ENCODE measurements at places on chromosomes 3 and 15.

GRCh38 chr3:117548600-117548999 is 839.0 kb downstream of the TUSC7 start:
- DNase-seq: no peak

GRCh38 chr3:149850787-149851584 is 38.0 kb downstream of the RNF13 start:
- DNase-seq: no peak

- no peak for DNase-seq
These were observed 5.7 kb upstream of the MYL3 start for GRCh38 chr3:46868948-46869347.

GRCh38 chr3:170055209-170055608 is 17.4 kb downstream of the GPR160 start:
- DNase-seq: no peak

GRCh38 chr3:132911741-132912415 is 126.3 kb upstream of the TMEM108 start:
- DNase-seq: no peak

GRCh38 chr15:78322724-78323521 is 17.2 kb upstream of the CRABP1 start:
- DNase-seq: no peak

DNA sequence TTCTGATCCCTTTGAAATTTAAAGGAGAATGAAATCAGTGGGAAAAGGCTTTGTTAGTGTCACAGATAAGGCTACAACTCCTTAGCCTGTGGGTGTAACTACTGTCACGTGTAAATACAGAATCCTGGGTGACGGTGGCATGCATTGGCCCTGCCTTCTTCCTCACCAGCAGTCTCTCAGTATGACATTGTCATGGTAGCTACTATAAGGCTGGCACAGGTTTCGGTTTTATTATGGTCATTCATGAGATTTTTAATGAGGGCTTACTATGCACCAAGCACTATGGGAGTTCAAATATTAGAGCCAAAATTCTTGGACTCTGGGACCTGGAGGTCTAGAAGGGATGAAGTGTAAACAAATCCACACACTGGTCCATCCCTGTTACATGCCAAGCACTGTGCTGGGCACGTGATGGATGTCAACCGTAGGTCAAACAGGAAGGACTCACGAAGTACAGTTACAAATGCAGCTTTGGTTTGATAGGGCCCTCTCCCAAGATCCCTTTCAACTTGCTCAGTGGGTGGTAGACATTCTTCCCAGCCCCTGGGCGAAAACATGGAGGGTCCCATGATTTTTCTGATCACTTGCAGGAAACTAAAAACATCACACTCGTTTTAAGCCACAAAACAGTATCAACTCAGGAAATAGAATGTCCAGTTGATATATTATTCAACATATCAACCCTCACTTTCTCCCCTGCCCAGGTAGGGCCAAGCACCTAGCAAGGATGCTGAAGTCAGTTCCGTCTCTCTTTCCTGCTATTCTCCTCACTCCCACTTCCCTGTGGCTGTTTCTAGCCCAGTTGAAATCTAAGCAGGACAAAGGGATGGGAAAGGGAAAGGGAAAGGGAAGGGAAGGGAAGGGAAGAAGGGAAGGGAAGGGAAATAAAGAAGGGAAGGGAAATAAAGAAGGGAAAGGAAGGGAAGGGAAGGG is 25.3 kb downstream of the BFSP2 start:
- DNase-seq: no peak

DNA sequence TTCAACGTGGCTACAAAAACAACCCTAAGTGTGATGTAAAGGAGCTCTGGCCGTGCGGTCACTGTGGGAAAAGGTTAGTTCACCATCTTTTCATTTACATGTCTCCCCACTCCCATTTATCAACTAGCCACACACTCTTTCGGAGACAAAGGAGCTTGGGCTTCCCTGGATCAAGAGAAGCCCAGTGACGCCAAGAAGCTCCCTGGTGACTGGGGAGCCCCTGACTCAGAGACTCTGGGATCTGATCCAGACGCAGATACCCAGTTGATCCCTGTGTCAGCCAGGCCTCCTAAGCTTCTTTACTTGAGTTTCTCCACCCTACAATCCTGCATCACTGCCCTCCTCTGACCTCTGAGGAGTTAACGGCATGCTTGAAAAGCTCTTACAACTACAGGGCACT is 43.9 kb downstream of the HEG1 start:
- DNase-seq: peak; percentile 72

- no peak for DNase-seq
These were observed 163.3 kb downstream of the AKAP13 start for GRCh38 chr15:85543741-85544155.

All from MG63 (cell line).